ENCODE measurements at places on chromosomes 5 and 9. TPM values are rescaled to one million over a fixed set of nuclear protein-coding genes. Genes with fewer than 3 reads are reported as not detected.

MYMK gene
- total RNA-seq: not detected

PRDM9 gene
- total RNA-seq: not detected

CDC25C gene
- total RNA-seq: 15.5 TPM

NXNL2 gene
- total RNA-seq: not detected

DCTN4 gene
- 34.8 TPM for total RNA-seq

TMEM174 gene
- 0.07 TPM for total RNA-seq

RANBP3L gene
- total RNA-seq: not detected

TMEM252 gene
- total RNA-seq: not detected

TAF7 gene
- 109 TPM for total RNA-seq

SPTLC1 gene
- 119 TPM for total RNA-seq

TAL2 gene
- not detected for total RNA-seq

MZB1 gene
- total RNA-seq: not detected

SLC25A48 gene
- not detected for total RNA-seq

PMPCA gene
- total RNA-seq: 63.0 TPM

NMUR2 gene
- not detected for total RNA-seq

UBE2QL1 gene
- not detected for total RNA-seq
